ENCODE measurements at places on chromosomes 6 and 20. TPM values are rescaled to one million over a fixed set of nuclear protein-coding genes. Genes with fewer than 3 reads are reported as not detected.

- no peaks in the 10 kb centered on the region for H3K36me3 ChIP-seq
- H3K27ac ChIP-seq = no peak overlapping the region
- H3K27me3 ChIP-seq = peaks cover 5% of the 10 kb centered on the region
- peaks cover 7% of the 10 kb centered on the region for H3K4me1 ChIP-seq
These were observed 62.9 kb downstream of the MRPL14 start for GRCh38 chr6:44064089-44064947.

GRCh38 chr6:44110005-44110676 lies 17.1 kb downstream of the MRPL14 start:
- no peaks in the 10 kb centered on the region for H3K27me3 ChIP-seq
- no peak for DNase-seq
- peaks cover 15% of the 10 kb centered on the region for H3K36me3 ChIP-seq
- H3K4me1 ChIP-seq = no peaks in the 10 kb centered on the region

- no peaks in the 10 kb centered on the region for H3K4me1 ChIP-seq
- no peak overlapping the region for H3K4me3 ChIP-seq
- no peaks in the 10 kb centered on the region for H3K36me3 ChIP-seq
- no peak for DNase-seq
- H3K27me3 ChIP-seq = peaks cover 21% of the 10 kb centered on the region
- no peak overlapping the region for H3K27ac ChIP-seq
These were observed 77.2 kb downstream of the THBS2 start for GRCh38 chr6:169176361-169176991.

GRCh38 chr6:150382171-150382570 lies 13.4 kb downstream of the IYD start:
- no peak overlapping the region for H3K27ac ChIP-seq
- H3K4me3 ChIP-seq = no peak overlapping the region
- no peaks in the 10 kb centered on the region for H3K36me3 ChIP-seq
- no peak for DNase-seq
- H3K27me3 ChIP-seq = peaks cover 19% of the 10 kb centered on the region

GRCh38 chr6:39961178-39961577 lies 26.9 kb upstream of the MOCS1 start:
- no peak overlapping the region for H3K27ac ChIP-seq
- no peaks in the 10 kb centered on the region for H3K36me3 ChIP-seq
- H3K4me3 ChIP-seq = no peak overlapping the region
- no peak for DNase-seq

GRCh38 chr6:97669191-97670031 lies 386.4 kb upstream of the MMS22L start:
- no peaks in the 10 kb centered on the region for H3K36me3 ChIP-seq
- no peaks in the 10 kb centered on the region for H3K27me3 ChIP-seq
- DNase-seq = peak; percentile 19
- no peaks in the 10 kb centered on the region for H3K4me1 ChIP-seq

DNA sequence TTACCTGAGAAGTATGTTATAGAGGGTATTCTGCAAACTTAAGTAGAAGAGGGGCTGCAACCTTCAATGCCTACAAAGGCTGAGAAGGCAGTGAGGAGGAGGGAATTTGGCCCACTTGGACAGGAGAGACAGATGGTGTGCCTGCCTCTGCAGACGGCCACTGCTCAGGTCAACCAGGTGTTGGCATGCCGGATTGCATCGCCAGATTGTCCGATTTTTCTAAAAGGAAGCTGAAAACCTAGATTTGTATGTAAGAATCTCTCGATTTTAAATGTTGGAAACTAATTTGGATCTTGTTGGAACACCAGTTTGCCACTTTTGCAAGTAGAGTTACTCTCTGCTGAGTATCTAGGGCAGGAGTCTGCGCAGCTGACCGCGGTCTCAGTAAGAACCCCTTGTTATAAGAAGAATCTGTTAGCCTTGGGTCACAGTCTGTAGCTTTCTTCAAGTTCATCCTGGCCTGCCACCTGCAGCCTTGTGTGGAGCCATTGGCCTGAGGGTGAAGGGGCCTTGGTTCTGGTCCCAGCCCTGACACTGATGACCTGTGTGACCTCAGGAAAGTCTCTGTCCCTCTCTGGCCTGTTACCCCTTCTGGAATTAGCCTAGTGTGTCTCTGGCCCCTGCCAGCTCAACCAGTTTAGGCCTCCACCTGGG lies 54.4 kb downstream of the TGM2 start:
- no peaks in the 10 kb centered on the region for H3K36me3 ChIP-seq
- no peak overlapping the region for H3K27ac ChIP-seq
- H3K27me3 ChIP-seq = no peaks in the 10 kb centered on the region
- H3K4me3 ChIP-seq = no peak overlapping the region
- DNase-seq = no peak
- no peaks in the 10 kb centered on the region for H3K4me1 ChIP-seq

The TAF8 gene
- total RNA-seq = 62.6 TPM

Data from activated T-cell treated with anti-CD3 and anti-CD28 coated beads, Interleukin-2, amount 50 U/mL, for 72 hours (primary cell).